Naive thymus-derived CD4-positive, alpha-beta T cell (primary cell): ENCODE measurements at places on chromosomes 12 and 14. TPM values are rescaled to one million over a fixed set of nuclear protein-coding genes. Genes with fewer than 3 reads are reported as not detected.

- no peak overlapping the region for H3K4me3 ChIP-seq
- H3K36me3 ChIP-seq = no peaks in the 10 kb centered on the region
- H3K4me1 ChIP-seq = no peaks in the 10 kb centered on the region
- H3K27me3 ChIP-seq = no peaks in the 10 kb centered on the region
- DNase-seq = no peak
These were observed 30.3 kb upstream of the PELI2 start for GRCh38 chr14:56087671-56088471.

DNA sequence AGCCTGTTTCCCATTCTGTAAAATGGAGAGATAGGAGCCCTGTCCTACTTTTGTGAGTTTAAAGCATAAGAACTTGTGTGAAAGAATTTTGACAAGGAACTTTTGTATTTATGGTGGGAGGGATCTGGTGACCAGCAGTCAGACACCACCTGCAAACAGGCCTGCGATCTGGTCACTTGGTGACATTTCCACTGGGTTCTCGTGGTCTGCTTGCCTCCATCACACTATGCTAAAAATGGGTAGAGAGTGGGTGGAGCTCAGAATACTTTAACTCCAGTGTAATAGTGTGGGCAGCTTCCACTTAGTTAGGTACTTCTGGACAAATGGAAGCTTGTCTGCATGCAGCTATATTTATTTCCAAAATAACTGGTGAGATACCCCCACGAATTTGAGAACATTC, 26.5 kb upstream of the PLXNC1 start:
- H3K4me1 ChIP-seq = peaks cover 16% of the 10 kb centered on the region
- no peak for DNase-seq
- no peaks in the 10 kb centered on the region for H3K27me3 ChIP-seq
- H3K4me3 ChIP-seq = no peak overlapping the region
- no peak overlapping the region for H3K27ac ChIP-seq
- H3K36me3 ChIP-seq = no peaks in the 10 kb centered on the region

GRCh38 chr12:118053071-118053985, 7.7 kb downstream of the WSB2 start:
- no peak for DNase-seq
- peaks cover 28% of the 10 kb centered on the region for H3K36me3 ChIP-seq
- H3K27ac ChIP-seq = no peak overlapping the region
- no peaks in the 10 kb centered on the region for H3K27me3 ChIP-seq
- peaks cover 14% of the 10 kb centered on the region for H3K4me1 ChIP-seq
- H3K4me3 ChIP-seq = no peak overlapping the region

GRCh38 chr14:85391892-85392291, 138.1 kb upstream of the FLRT2 start:
- no peak for DNase-seq
- H3K36me3 ChIP-seq = no peaks in the 10 kb centered on the region
- H3K27me3 ChIP-seq = no peaks in the 10 kb centered on the region
- H3K4me3 ChIP-seq = no peak overlapping the region

GRCh38 chr14:97695456-97695981, 898.3 kb downstream of the VRK1 start:
- H3K4me1 ChIP-seq = peaks cover 11% of the 10 kb centered on the region
- H3K27me3 ChIP-seq = no peaks in the 10 kb centered on the region
- H3K36me3 ChIP-seq = no peaks in the 10 kb centered on the region

GRCh38 chr14:25178255-25178654, 128.3 kb upstream of the STXBP6 start:
- no peak for DNase-seq
- no peaks in the 10 kb centered on the region for H3K36me3 ChIP-seq
- H3K4me3 ChIP-seq = no peak overlapping the region
- no peaks in the 10 kb centered on the region for H3K27me3 ChIP-seq

DNA sequence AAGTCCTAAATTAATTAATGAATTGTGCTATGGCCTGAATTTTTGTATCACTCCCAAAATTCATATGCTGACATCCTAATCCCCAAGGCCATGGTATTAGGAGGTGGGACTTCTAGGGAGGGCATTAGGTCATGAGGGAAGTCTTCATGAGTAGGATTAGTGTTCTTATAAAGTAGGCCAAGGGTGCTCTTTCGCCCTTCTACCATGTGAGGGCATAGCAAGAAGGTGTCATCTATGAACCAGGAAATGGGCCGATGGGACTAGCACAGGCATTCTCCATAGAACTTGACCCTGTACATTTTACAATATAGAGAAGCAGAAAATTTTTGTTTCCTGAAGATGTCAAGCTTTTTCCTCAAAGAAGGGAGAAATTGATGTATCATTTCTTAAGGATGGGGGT, 12.5 kb downstream of the SYT10 start:
- no peak overlapping the region for H3K4me3 ChIP-seq
- H3K27me3 ChIP-seq = no peaks in the 10 kb centered on the region
- H3K27ac ChIP-seq = no peak overlapping the region
- no peaks in the 10 kb centered on the region for H3K4me1 ChIP-seq

DNA sequence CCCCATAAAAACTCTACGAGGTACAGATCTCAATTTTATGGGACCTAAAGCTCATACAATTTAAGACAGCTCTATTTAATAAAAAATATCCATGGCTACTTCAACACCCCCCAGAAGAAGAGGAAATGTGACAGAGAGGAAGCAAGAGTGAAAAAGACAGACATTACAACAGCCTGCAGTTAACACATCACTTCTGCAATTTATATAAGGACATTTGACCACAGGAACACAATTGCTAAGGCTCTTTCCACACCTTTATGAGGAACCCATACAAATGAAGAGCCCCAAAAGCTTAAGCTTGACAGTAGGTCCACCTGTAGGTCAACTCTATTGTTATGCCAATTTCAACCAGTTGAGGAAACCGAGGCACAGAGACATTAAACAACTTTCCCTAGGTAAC, 5.6 kb downstream of the OR10P1 start:
- no peak overlapping the region for H3K4me3 ChIP-seq
- no peaks in the 10 kb centered on the region for H3K36me3 ChIP-seq
- no peak overlapping the region for H3K27ac ChIP-seq
- H3K4me1 ChIP-seq = no peaks in the 10 kb centered on the region
- no peak for DNase-seq

DNA sequence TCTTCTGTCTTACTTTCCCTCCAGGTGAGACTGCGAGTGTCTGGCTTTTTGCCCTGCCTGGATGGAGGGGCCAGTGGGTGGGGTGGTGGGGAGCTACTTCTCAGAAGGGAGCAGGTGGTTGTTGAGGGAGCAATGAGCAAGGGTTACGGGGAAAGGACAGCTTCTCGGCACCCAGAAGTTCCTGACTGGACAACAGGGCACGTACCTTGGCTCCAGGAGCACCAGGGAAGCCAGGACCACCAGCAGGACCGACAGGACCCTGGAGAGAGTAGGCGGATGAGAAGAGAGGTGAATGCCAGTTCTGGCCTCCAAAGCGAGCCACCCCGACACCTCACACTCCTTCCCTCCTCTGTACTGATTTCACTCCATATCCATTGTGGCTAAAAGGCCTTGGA, 15.3 kb downstream of the COL2A1 start:
- no peaks in the 10 kb centered on the region for H3K27me3 ChIP-seq
- peaks cover 17% of the 10 kb centered on the region for H3K4me1 ChIP-seq
- H3K27ac ChIP-seq = no peak overlapping the region
- no peak overlapping the region for H3K4me3 ChIP-seq

DNA sequence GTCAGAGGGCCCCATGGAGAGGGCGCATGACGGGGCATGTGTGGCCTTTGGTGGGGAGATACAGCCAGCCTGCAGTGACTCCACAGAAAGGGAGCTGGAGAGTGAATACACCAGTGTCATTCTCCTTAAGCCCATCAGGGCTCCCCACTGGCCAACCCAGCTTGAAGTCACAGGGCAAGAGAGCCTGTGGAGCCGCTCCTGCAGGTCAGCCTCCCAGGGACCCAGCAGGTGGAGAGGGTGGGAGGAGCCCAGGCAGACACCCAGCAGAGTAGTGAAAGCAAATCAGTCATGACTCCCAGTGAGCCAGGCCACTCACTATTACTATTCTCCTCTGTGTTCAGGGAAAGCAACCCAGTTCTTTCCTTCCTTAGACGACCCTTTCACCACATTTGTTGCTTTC, 110.0 kb upstream of the CPM start:
- H3K36me3 ChIP-seq = no peaks in the 10 kb centered on the region
- H3K4me3 ChIP-seq = no peak overlapping the region
- DNase-seq = no peak

- DNase-seq = no peak
- no peak overlapping the region for H3K4me3 ChIP-seq
- H3K27me3 ChIP-seq = no peaks in the 10 kb centered on the region
- H3K4me1 ChIP-seq = no peaks in the 10 kb centered on the region
These were observed 127.9 kb downstream of the CACNA1C start for GRCh38 chr12:2180737-2181082.

GRCh38 chr14:31038521-31039166, 12.5 kb upstream of the STRN3 start:
- H3K4me1 ChIP-seq = no peaks in the 10 kb centered on the region
- H3K4me3 ChIP-seq = no peak overlapping the region
- H3K36me3 ChIP-seq = no peaks in the 10 kb centered on the region
- no peaks in the 10 kb centered on the region for H3K27me3 ChIP-seq
- no peak for DNase-seq

- no peak overlapping the region for H3K27ac ChIP-seq
- DNase-seq = no peak
- H3K4me1 ChIP-seq = no peaks in the 10 kb centered on the region
- no peaks in the 10 kb centered on the region for H3K27me3 ChIP-seq
- H3K36me3 ChIP-seq = no peaks in the 10 kb centered on the region
These were observed 8.4 kb downstream of the ADCY6 start for GRCh38 chr12:48780381-48781025.

NGB gene
- not detected for polyA plus RNA-seq

APOF gene
- polyA plus RNA-seq = 0.12 TPM

DENND5B gene
- polyA plus RNA-seq = not detected

ANO2 gene
- polyA plus RNA-seq = not detected

MMP17 gene
- polyA plus RNA-seq = not detected

BAZ1A gene
- polyA plus RNA-seq = 14.1 TPM

NEUROD4 gene
- not detected for polyA plus RNA-seq

TSHR gene
- polyA plus RNA-seq = not detected

PLEK2 gene
- polyA plus RNA-seq = 5.4 TPM

SIX1 gene
- polyA plus RNA-seq = not detected

NANOG gene
- not detected for polyA plus RNA-seq

RPS6KL1 gene
- 4.0 TPM for polyA plus RNA-seq

GLI1 gene
- not detected for polyA plus RNA-seq

WIF1 gene
- polyA plus RNA-seq = not detected

KRT3 gene
- polyA plus RNA-seq = not detected

MAP3K9 gene
- polyA plus RNA-seq = 2.9 TPM

CLEC12A gene
- polyA plus RNA-seq = 0.31 TPM

ACTN1 gene
- polyA plus RNA-seq = 390 TPM
